ENCODE measurements at places on chromosomes 7 and 10.

- no peak for DNase-seq
Observed at GRCh38 chr10:88983206-88983605, 7.4 kb upstream of the FAS start.

- no peak for DNase-seq
Observed at GRCh38 chr7:55827577-55827976, 35.0 kb downstream of the SEPTIN14 start.

DNA sequence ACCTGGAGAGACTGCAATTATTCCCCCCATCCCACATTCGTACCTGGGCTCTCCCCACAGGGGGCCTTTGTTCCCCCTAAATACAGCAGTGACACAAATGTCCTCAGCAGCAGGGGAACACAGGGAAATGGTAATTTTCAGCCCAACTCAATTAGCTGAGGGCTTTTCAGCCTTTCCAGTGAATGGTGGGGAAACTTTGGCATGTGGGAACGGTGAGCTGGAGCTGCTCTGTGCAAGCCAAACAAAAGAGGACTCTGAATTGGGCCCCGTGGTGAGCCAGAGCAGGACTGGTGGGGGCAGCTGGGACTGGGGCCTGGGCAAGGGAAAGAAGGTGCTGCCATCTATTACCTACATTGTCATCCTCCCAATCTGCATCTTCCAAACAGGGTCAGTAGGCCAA lies 51.0 kb downstream of the FBXW4 start:
- DNase-seq: peak; percentile 97

DNA sequence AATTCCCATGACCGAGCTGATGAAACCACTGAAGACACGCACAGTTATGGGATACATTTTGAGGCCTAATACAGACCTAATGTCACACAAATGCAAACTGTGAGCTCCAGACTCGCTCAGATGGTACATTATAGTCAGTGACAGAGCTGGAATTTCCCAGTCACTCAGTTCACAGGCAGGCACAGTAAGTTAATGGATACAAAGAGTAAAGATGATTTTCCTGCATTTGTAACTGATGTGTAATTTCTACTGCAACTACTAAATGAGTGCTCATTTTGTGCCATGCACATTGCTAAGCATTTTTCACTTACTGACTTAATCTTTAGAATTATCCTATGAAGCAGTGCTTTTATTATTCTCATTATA lies 56.5 kb downstream of the ENO4 start:
- DNase-seq: no peak

- DNase-seq: no peak
Observed at GRCh38 chr10:128095027-128095752, 31.0 kb downstream of the MKI67 start.

- DNase-seq: no peak
Observed at GRCh38 chr7:123788584-123788983, 39.8 kb upstream of the WASL start.

- DNase-seq: no peak
Observed at GRCh38 chr10:112394475-112394875, 20.6 kb downstream of the ACSL5 start.

GRCh38 chr7:155215576-155216325 lies 81.9 kb upstream of the INSIG1 start:
- no peak for DNase-seq

- DNase-seq: no peak
Observed at GRCh38 chr10:22853906-22854447, 73.9 kb upstream of the ARMC3 start.

DNA sequence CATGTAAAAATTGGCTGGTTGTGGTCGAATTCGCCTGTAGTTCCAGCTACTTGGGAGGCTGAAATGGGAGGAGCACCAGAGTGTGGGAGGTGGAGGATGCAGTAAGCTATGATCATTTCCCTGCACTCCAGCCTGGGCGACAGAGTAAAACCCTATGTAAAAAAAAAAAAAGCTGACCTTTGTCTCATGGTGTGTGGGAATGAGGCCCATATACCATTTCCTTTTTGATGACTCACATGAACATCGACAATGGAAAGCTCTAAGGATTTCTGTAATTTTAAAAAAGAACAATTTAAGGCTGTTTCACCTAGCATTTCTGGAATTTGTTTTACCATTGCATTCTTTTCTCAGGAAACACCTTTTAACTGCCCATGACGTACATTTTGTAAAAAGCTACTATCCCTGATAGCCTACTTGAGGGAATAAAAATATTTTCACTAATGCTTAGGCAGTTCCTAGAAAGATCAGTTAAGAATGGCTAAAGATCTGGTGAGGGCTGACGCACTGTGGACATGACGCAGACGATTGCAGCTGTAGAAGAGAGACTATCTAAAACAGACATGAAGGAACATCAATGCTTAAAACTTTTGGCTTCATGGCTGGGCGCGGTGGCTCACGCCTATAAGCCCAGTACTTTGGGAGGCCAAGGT lies 400.6 kb upstream of the IGFBP3 start:
- no peak for DNase-seq

- DNase-seq: no peak
Observed at GRCh38 chr10:28179743-28180099, 123.1 kb downstream of the MPP7 start.

- no peak for DNase-seq
Observed at GRCh38 chr7:126202177-126202576, 1050.6 kb downstream of the GRM8 start.

- peak; percentile 51 for DNase-seq
Observed at GRCh38 chr7:94907026-94907810, at the start of gene PPP1R9A. TSS of gene PPP1R9A (plus strand) at chr7:94907594. CDS start at chr7:94910114, 2,520 bp downstream.

DNA sequence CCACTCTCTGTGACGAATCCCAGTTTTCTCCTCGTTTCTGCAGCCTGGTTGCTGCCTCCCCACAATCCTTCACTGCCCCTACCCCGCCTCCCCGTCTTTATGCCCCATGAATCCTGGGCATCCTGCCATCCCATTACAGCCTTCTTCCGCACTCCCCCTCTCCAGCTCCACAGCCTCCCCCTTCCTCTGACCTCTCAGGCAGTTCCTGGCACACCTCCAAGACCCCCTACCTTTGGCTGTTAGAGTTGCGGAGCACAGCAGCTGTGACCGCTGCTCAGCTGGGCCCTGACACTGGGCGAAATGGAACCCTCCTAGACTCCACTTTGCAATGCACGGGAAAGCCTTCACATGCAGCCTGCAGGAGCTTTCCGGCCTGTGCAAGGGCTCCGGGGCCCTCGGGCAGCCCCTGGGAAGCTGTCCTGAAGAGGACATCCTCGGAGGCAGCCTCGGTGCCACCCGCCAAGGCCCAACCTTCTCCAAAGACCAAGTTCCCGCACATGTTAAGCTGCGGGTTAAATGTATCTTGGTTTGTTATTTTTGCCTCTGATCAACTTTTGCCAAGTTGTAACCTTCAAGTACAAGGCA lies 400.7 kb upstream of the MKI67 start:
- no peak for DNase-seq

- DNase-seq: peak; percentile 33
Observed at GRCh38 chr7:92854501-92855238, 18.3 kb upstream of the CDK6 start.

- DNase-seq: no peak
Observed at GRCh38 chr7:68604541-68604940, 993.7 kb upstream of the AUTS2 start.

DNA sequence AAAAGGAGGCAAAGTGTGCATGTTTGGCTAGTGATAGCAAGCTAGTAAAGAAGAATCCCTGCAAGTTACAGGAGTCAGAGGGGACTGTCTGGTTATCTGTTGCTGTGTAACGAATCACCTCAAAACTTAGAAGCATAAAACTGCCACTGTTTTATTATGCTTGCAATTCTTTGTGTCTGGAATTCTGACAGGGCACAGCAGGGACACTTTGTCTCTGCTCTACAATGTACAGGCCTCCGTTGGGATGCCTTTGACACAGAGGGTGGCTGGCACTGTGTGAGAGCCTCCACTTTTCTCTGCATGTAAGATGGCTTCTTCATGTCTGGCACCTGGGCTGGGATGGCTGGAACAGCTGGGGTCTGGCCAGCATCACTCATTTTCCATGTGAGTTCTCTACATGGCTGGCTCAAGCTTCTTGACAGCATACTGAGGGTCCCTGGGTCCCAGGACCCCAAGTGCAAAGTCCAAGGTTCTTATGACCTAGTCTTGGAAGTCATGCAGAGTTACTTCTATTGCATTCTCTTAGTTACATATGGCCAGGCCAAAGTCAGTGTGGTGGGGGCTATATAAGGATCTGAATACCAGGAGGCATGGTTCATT lies 276.9 kb downstream of the RPS24 start:
- DNase-seq: no peak

GRCh38 chr7:149824748-149825566 lies 13.2 kb upstream of the ZNF862 start:
- DNase-seq: no peak

- DNase-seq: no peak
Observed at GRCh38 chr10:119466076-119466475, 76.4 kb downstream of the RGS10 start.

DNA sequence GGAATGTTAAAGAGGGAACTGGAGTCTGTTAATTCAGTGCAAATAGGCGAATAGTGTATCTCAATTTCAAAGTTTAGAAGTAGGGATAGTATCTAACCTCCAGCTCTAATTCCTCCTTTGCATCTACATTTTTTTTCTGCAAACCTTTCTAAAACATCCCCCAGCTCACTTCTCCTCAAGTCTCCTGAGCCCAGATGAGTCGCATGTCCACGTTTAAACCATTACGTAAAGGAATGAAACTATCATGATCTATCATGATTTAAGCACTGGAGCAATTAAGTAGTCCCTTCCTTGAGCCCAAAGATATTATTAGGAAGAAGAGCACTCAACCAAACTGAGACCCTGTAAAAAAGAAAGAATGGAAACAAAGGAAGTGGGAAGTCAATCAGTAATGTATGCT lies 29.9 kb downstream of the GPR22 start:
- DNase-seq: no peak

DNA sequence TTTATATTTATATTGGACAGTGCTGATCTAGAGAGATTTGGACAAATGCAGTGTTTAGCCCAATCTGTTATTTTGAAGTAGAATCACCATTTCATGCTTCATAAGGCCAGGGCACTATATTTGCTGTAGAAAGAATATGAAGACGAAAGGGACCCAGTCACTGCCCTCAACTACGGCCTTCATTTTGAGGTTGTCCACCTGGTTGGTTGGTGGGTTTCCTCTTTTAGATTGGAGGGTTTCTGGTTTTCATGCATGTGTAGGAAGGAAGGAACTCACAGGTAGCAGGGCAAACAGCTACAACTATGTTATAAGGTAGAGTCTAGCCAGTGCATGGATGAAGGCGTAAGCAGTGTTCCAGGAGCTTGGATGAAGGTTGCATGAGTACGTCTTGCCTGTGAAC lies 56.3 kb downstream of the ARID5B start:
- DNase-seq: no peak

DNA sequence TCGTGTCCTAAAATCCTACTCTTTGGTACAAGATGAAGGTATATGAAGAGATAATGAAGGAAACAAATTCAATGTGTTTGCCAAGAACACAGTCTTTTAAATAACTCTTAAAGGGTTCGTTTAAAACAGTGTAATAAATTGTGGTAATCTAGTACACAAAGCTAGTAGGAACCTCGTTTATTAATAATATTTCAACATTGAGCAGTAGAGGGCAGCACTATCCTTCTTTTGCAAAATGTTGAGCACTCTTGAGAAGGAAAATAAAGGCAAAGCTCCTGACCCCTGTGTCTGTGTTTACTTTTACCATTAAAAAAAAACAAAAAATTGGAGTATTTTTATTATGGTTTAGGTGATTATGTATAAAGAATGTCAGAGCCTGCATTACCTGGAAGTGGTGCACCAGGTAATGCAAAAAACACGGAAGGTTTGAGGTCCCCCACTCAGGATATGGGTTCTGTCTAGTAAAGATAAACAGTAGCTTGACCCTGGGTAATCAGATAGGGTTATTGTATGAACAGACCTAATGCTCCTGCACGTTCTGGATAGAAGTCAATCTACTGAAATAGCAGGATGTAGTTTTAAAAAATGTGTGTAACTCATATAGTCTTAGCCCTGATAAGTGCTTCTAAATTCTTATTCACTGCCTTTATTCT lies 5.7 kb upstream of the GOT1 start:
- peak; percentile 8 for DNase-seq

GRCh38 chr10:113518415-113518814 lies 34.4 kb upstream of the HABP2 start:
- no peak for DNase-seq

- no peak for DNase-seq
Observed at GRCh38 chr10:34679177-34679576, 135.9 kb downstream of the PARD3 start.

Data from NCI-H2227 treated with DMSO at 0.1 percent for 48 hours (cell line).